ENCODE measurements at places on chromosomes 5 and 9.

DNA sequence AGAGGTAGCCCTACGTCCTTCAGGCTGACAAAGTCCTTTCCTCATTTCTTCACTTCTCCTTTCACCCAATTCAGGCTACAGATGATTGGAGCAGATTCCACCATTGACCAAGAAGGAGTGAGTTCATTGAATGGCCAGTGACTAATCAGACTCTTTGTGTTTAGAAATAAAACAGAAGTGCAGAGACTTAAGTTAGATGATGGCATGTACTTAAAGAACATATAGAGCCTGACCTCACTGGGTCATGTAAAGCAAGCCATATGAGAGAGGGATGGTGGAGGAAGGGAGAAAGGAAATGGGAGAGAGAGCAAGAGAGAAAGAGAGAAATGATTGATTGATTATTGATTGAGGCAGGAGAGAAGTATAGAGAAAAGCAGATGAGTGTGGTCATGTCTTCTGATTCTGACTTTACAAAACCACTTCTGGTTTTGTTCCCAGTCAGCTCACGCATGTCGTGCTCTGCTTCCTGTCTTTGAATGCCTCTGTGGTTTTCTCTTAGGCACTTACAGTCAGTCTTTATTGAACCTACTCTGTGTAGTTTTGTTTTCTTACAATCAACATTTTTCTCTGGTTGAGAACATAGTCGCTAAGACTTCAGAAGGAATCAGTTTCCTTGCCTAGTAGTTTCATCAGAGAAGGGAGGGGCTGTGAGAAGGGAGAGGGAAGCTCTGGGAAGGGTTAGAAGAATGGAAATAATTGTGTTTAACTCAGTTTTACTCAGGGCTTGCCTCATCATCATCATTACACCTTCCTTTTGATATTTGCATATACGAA, 149.2 kb upstream of the KLF9 start:
- DNase-seq: no peak

- DNase-seq: no peak
These were observed 81.6 kb downstream of the RAI14 start for GRCh38 chr5:34737731-34738130.

GRCh38 chr9:103625161-103625804, 468.8 kb upstream of the SMC2 start:
- DNase-seq: no peak

DNA sequence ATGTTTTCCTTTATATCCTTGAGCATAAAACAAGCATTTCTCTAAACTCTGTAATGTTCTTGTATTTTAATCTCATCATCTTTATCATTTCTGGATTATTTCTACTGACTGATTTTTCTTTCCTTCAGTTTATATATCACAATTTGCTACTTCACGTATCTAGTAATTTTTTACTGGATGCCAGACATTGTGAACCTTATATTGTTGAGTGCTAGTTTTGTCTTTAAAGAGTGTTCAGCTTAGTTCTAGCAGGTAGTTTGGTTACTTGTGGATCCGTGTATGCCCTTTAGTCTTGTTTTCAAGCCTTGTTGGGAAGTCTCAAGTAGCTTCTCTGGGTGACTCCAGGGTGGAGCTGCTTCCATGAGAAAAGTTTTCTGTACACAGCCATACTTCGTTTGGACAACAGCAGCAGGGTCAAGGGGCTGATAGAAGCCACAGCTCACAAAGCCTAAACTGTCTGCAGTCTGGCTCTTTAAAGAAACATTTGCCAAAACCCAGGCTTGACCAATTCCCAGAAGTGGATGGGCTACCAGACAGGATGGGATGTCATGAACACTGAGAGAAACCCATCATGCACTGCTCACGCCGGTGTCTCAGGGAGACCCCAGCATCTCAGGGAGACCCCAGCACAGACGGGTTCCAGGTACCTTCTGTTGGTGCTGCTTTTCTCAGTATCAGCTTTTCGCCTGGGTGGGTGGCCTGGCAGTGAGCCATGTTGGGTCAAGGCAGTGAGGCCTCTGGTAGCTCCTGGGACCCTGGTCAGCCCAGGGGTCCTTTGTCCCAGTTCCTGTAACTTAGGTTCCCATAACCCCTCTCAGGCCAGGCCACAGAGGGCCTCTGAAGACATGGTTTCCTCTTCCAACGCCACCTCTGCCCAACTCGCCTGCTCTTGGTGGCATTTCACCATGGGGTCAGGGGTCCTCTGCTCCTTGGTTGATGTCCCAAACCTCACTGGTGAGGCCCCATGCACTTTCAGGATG, 29.1 kb downstream of the TRIP13 start:
- no peak for DNase-seq

DNA sequence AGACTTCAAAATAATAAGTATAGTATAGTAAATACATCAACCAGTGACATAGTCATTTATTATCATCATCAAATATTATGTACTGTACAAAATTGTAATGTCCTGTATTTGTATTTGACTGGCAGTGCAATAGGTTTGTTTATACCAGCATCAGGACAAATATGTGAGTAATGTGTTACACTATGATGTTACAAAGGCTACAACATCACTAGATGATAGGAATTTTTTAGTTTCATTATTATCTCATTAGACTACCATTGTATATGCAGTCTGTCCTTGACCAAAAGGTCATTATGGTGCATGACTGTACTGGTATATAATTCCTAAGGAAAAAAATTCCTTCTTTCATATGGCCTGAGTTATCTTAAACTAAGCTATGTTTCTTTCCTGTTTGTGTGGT, 63.6 kb upstream of the VCAN start:
- DNase-seq: no peak

DNA sequence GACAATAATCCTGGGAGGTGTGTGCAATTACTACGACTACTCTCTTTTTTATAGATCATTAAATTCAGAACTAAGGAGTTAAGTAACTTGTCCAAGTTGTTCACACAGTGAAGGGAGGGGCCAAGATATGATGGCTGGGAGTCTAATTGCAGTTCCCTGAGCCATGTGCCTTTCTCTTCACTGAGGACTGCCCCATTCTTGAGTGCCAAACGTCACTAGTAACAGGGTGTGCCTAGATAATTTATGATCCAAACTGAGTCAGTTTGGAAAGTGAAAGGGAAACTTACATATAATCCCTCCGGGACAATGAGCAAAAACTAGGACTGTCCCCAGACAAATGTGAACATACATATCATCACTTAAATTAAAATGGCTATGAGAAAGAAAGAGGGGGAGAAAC, 20.2 kb downstream of the IL7R start:
- DNase-seq: no peak

GRCh38 chr5:133938039-133938821, 30.2 kb downstream of the C5orf15 start:
- DNase-seq: no peak

DNA sequence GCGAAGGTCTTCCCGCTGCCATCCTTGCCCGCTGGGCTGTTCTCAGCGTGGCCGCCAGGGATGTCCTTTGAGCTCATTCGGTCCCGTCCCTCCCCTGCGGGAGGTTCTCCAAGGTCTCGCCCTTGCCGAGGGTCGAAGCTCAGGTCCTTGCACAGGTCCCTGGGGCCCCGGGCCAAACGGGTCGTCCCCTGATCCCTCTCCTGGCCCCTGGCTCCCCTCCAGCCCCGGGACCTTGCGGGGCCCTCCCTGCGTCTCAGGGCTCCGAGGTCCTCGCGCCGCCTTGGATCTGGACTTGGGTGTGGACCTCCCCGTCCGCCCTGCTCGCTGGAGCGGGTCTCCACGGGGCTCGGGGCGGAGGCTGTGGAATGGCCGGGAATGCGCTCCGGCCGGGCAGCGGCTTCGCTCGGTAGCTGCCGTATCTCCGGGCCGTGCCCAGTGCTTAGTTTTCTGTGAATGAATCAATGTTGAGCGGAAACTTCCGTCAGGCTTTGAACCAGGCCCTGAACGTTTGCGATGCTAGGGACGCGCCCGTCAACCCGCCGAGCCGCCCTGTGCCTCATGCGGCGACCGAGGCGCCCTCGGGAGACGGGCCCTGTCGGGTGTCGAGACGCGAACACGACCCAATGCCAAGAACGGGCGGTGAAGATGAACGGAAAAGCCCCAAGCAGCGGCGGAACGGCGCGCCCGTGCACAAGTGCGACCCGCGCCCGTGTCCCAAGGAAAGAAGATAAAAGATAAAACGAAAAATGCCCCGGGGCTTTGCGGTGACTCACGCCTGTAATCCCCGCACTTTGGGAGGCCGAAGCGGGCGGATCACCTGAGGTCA, 780 bp downstream of the RNU6ATAC start:
- DNase-seq: no peak

- DNase-seq: no peak
These were observed 5.3 kb downstream of the SLC1A1 start for GRCh38 chr9:4495537-4495936.

DNA sequence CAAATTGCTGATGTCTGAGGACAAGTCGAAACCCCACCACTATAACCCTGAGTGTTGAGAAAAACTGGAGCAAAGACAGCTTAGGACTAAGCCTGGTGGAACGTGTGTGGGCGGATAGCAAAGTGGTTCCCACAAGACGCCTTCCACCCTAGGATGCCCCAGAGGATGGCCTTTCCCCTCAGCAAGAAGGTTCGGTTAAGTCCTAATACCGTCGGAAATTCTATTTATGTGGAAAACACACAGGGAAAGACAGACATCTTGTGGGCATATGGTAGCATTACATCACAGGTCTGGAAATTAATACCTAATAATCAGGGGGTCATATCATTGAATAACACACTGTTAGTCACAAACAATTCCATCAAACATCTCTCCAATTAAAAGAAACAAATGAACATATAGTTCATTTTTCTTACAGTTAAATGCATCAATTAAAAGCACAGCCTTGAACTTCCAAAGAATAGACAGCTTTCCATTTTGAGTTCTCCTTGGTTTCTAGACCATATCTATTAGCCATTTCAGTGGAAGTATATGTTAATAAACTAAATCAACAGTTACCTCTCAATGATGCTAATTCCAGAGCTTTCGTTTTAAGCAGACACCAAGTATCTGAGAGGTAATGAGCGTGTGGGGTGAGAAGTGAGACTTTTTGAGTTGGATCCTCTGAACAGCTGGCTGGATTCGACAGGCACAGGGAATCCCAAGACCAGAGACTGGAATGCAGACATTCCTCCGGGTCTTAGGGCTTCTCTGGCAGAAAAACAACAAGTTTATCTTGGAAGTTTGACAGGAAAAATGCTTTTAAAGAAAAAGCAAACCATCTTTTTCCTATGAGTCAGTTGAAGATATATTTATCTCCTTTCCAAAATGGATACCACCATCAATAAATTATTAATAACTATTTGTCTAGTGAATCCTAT, 2.9 kb upstream of the ICE1 start:
- DNase-seq: no peak

- no peak for DNase-seq
These were observed 176.0 kb downstream of the FGF18 start for GRCh38 chr5:171595401-171595800.

DNA sequence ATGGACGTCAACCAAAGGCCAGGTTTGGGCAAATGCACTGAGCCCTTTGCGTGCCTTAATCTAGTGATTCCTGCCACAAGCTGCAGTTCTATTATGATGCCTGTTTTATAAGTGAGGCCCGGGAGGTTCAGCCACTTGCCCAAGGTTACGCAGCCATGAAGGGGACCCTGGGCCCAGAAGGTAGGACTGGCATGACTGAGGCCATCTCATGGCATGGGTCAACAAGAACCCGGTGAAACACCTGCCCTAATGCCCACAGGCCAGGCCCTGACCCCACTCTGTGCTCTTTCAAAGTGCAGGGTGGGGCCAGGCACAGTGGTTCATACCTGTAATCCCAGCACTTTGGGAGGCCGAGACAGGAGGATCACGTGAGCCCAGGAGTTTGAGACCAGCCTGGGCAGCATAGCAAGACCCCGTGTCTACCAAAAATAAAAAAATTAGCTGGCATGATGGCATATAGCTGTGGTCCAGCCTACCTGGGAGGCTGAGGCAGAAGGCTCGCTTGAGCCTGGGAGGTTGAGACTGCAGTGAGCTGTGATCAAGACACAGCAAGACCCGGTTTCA, 8.6 kb downstream of the NINJ1 start:
- DNase-seq: no peak

DNA sequence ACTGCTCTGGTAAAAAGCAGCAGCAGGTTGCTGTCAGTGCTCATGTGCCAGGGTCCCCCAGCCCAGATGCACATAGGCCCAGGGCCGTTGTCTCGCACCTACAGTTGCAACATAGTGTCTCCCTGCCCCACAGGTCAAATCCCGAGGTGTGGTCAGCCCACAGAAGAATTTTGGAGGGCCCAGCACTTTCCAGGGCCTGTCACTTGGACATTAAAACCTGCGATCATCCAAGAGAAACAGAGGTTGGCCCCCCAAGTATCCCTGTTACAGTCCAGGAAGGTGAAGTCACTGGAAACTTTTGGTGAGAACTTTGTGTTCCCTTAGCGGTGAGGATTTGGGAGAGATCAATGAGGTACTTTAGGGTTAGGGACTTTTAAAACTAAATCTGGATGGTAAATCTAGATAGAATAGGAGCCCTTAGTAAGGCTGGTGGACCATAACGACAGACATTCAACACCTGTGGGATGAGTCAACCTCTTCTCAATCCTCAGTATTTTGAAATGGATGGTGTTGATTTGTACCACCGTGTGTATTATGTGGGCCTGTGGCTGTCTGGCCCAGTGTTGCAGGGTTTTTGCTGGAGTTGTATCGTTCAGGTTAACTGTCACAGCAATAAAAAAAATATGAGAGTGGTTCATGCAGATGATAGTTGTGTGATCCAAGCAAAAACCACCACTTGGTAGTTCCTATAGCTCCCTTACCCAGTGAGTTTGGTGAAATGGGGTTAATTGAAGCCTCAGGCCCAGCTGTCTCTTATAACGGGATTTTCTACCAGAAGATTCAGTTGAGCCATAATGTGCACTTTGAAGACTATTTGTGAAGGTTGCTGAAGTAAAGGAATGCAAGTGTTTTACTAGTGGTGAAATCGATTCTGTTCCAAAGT, 19.2 kb downstream of the OR2S2 start:
- DNase-seq: no peak

DNA sequence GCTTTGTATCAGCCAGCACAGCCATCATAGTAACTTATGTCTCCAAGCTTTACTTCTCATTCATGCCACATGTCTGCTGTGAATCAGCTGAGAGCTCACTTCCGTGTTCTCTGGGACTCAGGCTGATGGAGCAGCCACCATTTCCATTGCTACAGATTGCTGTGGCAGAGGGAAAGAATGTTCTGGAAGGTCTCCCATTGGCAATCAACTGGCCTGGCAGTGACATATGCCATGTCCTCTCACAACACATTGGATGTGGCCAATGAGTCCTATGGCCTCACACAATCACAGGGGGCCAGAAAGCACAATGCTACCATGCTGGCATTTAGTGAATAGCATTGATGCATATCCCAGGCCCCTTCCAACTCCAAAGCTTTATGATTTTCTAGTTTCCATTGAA, 44.1 kb downstream of the KIF4B start:
- DNase-seq: no peak

DNA sequence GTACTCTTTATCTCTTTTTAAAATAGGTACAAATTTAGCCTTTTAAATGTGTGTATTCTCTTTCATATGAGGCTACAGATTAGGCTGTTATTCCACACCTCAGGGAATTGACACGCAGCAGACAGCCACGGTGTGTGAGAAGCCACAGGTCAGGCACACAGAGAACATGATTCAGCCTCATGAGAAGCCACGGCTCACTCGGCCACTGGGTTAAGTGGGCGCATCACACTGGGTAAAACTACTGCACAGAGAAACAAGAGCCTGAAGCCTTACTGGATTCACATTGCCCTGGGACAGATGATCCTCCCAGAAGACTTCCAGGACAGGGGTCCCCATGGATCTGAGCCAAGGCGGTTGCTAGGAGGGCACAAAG, 28.2 kb downstream of the LPCAT1 start:
- DNase-seq: no peak

- no peak for DNase-seq
These were observed 213.4 kb downstream of the PALM2AKAP2 start for GRCh38 chr9:109993250-109993978.
